ENCODE measurements at places on chromosomes 12 and 14.

- no peak for DNase-seq
Observed at GRCh38 chr14:86084097-86084496, 554.2 kb downstream of the FLRT2 start.

DNA sequence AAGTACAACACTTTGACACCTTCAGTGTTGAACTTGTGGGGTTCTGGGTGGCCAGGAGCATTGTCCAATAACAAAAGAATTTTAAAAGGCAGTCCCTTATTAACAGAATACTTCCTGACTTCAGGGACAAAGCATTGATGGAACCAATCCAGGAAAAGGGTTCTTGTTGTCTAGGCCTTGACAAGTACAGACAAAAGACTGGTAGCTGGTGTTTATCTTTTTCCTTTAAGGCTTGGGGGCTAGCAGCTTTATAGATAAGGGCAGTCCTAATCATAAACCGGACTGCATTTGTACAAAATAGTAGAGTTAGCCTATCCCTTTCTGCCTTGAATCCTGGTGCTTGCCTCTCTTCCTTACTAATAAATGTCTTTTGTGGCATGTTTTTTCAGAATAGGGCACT, 27.4 kb downstream of the FAM177A1 start:
- DNase-seq: no peak

DNA sequence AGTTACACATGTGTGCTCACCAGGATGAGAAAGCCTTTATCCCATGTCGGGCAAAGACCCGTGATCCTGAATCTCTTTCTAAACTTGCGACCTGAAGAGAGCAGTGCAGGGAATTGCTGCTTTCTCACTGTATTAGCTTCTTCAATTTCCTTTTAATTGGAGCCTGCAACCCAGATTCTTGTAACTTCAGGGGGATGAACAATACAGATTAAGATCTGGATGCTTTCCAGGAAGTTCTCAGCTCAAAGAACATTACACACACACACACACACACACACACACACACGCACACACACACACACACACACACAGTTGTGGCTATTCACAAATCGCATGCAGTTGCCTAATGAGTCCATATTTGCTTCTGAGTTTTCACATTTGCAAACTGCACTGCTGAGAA, 268.3 kb downstream of the NPAS3 start:
- no peak for DNase-seq

DNA sequence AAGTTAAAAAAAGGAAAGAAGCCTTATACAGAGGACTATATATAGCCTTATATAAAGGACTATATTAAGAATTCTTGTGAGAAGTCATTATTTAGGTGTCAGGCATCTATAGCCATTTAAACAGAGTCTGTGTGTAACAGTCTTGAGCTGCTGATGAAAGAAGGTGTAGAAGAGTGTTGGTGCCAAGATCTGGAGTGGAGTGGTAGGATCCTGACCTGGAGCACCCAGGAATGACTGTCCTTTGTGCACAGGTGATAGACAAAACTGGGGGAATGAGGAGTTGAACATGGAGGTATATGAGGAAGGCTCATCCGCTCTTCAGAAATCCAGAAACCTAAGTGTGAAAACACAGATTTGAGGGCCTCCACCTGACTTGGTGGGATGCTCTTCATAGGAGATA, 747.3 kb downstream of the NRXN3 start:
- no peak for DNase-seq

- no peak for DNase-seq
Observed at GRCh38 chr12:50699154-50699553, 64.7 kb upstream of the ATF1 start.

- no peak for DNase-seq
Observed at GRCh38 chr14:101851183-101851582, 89.7 kb downstream of the PPP2R5C start.

DNA sequence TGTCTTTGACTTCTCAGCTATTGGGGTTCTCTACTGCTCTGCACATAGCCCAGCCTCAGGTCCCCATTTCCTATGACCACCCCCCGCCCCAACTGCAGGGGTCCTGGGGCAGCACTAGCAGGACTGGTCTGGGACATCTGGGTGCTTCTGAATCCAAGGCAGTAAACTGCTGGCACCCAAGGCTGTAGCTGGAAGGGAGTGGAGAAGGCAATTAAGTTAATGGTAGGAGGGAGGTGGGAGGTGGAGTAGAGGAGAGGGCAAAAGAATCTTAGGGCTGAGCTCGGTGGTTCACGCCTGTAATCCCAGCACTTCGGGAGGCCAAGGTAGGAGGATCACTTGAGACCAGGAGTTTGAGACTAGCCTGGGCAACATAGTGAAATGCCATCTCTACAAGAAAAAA, 11.5 kb downstream of the PLEK2 start:
- peak; percentile 9 for DNase-seq

DNA sequence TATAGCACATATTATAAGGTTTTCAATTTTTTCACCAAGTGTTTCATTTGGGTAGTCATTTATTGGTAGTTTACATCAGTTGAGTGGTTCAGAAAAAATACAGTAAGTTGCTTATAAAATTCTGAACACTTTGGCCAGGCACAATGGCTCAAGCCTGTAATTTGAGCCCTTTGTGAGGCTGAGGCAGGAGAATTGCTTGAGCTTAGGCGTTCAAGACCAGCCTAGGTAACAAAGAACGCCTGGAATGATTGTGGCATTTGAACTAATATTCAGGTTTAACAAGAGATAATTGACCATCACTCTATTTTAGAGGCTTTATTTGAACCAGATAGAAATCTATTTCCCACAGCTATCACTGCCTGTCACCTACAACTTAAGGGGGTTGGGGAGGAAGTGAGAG, 22.7 kb downstream of the HIF1A start:
- no peak for DNase-seq
